ENCODE measurements at places on chromosomes 11 and 22.

DNA sequence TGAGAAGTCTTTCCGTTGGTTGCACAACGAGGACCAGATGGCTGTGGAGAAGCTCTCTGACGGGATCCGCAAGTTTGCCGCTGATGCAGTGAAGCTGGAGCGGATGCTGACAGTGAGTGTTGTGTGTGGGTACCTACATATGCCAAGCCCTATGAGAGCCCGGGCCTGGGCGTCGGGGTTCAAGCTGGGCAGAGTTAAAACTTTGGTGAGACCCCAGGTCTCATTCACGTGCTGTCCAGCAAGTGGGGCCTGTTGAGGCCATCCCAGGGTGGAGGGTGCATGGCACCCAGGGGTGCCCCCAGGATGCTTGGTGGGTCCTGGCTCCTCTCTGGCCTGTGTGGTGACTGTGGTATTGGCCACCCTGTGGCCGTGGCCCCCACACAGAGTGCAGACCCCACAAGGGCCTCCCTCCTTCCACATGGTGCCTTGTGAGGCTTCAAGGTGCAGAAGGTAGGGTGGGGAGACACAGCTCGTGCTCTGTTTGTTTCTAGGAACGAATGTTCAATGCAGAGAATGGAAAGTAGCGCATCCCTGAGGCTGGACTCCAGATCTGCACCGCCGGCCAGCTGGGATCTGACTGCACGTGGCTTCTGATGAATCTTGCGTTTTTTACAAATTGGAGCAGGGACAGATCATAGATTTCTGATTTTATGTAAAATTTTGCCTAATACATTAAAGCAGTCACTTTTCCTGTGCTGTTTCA lies 12.8 kb downstream of the GATD1 start:
- DNase-seq = no peak

GRCh38 chr11:123069908-123070821 lies 8.2 kb upstream of the HSPA8 start:
- DNase-seq = no peak

DNA sequence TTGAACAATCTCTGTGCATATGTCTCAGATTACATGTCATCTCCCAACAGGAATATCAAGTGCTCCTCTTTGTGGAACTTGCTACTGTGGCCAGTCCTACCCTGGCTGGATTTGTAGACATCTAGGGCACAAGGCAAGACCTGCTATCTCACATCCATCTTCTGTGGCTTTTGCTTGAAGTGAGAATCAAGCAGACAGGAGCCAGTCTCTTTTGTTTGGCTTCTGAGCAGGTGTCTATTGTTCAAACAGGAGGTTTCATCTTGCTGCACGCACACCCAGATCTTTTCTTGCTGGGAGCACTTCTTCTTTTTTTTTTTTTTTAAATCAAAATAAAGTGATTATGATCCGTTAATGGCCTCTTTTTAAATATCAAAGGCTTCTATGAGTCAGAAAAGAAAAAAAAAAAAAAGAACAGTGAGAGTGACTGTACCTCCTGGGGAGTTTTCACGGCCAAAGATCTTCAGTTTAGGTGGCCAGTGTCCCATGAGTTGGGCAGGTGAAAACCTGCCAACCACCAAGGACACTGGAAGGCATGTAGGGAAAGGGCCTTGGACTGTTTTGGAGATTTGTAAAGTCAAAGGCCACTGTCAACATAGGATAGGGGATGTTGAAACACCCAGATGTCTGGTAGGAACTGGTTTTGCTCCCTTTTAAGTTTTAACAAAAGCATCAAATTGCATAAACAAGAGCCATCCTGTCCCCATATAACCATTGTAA lies 78.1 kb downstream of the CD44 start:
- DNase-seq = no peak

GRCh38 chr22:36671404-36671803 lies 32.1 kb downstream of the CACNG2 start:
- no peak for DNase-seq

DNA sequence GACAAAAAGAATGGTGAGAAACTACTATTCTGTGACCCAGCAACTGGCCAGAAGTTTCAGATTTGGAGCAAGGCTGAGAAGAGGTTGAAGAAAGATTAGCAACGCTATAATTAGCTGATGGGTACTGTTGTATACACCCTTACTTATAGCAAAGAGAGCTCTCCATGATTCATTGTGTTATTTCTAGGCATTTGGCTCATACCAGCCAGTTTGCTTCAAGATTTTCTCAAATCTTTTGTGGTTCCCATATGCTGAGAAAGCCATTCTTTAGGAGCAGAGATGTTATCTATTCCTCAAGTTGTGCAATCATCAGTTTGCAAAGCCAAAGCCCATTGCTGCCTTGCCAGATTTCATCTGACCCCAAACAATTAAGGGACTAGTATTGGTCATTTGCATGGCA lies 179.4 kb downstream of the ETS1 start:
- peak; percentile 92 for DNase-seq

DNA sequence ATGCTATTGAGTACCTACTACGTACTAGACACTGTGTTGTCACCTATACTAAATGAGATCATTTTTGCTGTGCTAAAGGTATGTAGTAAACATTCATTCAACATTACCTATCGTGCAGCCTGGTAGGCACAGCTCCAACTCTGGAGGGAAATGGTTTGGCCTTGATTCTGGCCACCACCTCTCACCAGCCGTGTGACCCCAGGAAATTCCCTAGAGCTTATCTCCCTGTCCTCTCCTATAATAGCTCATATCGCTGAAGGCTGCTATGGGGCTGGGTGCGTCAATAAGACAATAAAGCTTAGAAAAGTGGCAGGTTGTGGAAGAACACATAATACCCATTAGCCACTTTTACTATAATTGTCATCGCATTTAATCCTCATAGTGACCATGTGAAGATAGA lies 107.5 kb downstream of the MYO18B start:
- no peak for DNase-seq
